ENCODE measurements at places on chromosomes 4 and X.
A peak's percentile ranks its signal among the peaks of the same experiment; 100 is the strongest.

DNA sequence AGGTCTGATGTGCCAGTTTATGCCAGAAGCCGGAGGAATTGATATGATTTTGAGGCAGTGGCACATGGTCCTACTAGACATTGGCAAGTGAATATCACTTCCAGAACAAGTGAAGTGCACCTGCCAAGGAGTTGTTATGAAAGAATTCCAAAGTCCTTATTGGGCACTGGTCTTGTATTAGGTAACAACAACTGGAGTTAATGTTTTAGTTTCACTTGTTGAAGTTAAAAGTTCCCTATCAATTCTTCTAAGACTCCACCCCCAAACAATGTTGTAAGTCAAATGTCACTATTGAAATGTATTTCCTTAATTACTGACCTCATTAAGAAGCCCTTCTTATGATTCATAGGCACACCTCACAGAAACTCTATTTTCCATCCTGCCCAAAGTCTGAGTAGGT, 3.1 kb downstream of the TET2 start:
- DNase-seq = peak; percentile 84

- DNase-seq = no peak
These were observed 86.2 kb upstream of the HPRT1 start for GRCh38 chrX:134373736-134374135.

GRCh38 chrX:7219153-7219705, 71.3 kb upstream of the PUDP start:
- DNase-seq = no peak

DNA sequence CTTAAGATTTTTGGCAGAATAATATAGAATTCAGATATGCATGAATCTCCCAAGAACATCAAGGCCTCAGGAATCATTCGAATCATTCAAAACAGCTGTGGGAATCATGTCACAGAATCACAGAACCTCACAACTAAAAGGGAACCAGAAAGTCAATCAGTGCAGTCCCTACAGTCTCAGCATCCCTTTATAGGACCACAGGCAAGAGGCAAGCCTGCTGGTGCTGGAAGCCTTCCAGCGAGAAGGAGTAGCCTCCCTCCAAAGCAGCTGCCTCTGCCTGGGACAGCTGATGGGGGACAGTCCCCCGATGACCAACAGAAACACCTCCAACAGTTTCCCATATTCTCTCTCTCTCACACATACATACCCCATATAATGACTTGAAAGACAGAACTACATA, 20.7 kb downstream of the QDPR start:
- DNase-seq = no peak

- DNase-seq = no peak
These were observed 207.8 kb upstream of the PCDH18 start for GRCh38 chr4:137740141-137740540.

DNA sequence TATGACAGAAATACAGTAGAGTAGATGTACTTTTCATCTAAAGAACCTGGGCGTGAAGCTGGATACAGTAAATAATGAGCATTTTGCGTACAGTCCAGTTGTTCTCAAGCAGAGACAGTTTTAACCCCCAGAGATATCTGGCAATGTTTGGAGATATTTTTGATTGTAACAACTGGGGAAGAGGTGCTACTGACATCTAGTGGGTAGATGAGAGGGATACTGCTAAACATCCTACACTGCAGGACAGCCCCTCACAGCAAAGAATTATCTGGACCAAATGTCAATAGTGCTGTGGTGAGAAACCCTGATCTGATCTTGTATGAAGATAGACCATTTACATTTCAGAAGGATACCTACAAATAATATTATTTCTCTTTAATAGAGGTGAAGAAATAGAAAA, 200.2 kb upstream of the FAM47A start:
- no peak for DNase-seq

DNA sequence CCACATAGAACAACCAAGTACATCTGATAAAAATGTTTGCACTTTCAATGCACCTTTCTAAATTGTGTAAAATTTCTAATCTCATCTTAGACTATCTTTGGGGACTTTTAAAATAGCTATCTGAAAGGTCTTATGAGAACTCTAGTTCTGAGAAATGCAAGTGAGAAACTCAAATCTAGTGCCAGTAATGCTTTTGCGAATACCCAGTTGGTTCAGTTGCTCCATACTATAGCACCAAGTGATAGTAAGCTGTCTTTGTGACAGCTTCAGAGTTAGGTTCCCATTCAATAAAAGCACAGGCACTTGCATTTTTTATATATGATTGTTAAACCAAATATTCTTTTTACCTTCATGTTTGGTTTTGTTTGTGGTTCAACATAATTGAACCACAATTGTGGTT, 4.5 kb upstream of the ITM2A start:
- no peak for DNase-seq

DNA sequence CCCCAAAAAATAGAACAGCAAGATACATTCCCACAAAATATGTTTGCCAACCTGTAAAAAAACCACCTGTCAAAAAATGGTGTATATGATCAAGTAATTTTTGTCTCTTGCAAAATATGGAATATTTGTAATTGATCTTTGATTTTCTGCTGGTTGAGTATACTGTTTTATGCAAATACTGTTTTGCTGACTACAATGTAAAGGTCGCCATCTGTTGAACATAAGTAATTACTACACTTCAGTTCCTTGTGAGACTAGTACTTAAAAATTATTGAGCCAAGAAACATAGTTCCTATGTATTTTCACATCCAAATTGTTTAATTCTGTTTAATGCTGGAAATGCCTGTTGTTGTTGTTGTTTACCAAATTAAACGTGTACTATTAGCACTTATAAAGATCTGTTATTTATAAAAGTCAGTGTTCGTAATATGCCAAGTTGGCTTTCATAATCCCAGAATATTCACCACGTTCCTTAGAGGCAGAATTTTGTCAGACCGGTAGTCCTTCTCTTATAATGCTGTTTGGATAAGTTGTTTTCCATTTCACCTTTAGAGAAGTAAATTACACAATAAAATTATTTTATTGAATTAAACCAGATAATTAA, 144.2 kb downstream of the PDLIM5 start:
- DNase-seq = peak; percentile 51

GRCh38 chr4:143133977-143134376, 50.7 kb upstream of the USP38 start:
- DNase-seq = no peak

GRCh38 chrX:16629909-16630308, 20.0 kb upstream of the S100G start:
- DNase-seq = no peak

GRCh38 chr4:86596807-86597206, 2.7 kb downstream of the PTPN13 start:
- no peak for DNase-seq

DNA sequence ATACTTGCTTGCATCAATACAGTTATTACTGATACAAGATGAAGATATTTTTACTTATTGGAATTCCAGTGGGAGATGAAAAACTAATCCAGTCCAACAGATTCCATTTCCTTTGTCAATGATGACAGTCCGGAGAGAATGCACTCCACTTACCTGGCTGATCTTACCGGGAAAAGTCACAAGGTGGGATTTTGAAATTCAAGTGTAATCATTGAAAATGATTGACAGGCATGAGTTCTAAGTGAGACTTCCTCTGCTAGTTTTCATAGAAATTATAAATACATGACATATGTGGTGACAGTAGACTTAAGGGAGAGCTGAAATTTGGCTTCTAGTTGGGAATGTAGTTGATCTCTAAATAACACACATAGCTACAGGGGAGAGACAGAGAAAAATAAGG, 859.9 kb downstream of the FAT4 start:
- DNase-seq = no peak

DNA sequence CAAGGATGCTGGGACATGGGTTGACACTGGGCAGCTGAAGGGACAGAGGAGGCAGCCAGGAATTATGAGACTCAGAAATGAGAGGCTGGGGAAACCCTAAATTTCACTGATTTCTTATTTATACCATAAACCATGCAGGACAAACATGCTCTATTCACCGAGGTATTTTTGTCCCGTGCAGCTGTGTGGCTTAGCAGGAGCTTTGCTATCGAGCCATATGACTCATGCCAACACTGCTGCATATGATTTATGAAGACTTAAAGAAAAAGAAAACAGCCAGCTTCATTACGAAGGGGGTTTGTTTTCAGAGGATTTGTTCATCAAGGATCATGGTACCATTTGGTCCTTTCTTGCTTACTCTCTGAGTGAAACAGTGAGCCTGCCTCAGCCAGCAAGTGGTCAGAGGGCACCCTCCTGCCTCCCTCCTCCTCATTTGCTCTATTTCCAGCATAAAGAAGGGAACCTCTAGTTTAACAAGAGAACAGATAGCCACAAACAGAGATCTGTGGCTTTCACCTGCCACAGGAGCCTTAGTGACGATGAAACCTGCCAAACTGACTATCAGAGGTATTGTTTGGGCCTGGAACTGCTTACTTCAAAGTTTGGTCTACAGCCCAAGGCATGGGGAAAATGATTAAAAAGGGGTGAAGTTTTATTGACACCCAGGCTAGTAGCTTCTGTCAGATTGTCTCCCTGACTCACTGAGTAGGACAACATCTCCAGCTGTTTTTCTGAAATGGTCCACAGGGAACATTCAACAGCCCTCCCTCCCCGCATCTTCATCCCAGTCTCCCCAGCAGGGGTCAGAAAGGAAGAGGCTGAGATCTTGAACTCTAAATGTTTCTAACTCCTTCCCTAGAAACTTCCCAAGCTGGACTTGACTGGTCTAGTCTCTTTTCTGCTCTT, 80.1 kb upstream of the MAML3 start:
- no peak for DNase-seq

- no peak for DNase-seq
These were observed 12.7 kb upstream of the CD38 start for GRCh38 chr4:15765391-15765790.
